Posterior vena cava (tissue), 2 donors: ENCODE measurements at places on chromosomes 7 and 10.

GRCh38 chr7:116173051-116174028 is 37.0 kb upstream of the TES start:
- DNase-seq, result no peak

DNA sequence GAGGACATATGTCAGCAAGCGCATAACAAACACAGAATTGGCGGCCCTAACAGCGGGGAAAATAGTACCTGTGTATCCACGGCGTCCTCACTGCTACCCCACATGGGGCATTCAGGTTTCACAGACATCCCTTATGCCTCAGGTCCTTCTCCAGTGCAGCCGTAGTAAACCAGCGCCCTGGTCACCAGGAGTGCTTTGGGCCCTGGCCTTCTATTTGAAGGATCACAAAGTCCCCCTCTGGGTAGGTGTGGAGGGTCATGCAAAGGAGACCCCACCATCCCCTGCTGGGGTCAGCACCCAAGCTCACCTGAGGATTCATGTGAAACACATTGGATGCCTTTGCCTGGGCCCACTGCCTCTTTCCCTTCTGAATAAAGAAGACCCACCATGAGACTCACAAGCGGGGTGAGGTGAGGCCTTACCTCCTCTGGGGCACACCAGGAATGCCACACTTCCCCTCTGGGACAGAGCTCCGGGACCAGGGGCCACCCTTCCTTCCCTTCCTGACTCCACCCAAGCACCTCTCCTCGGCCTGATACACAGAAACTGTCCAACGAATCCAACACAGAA is 18.8 kb downstream of the CLRN3 start:
- peak; percentile 42 for DNase-seq

GRCh38 chr7:81207801-81208200 is 288.9 kb upstream of the SEMA3C start:
- no peak for DNase-seq

- DNase-seq, result peak; percentile 48
These were observed 17.7 kb upstream of the GTPBP4 start for GRCh38 chr10:970311-971149.

GRCh38 chr10:77608281-77608680 is 29.3 kb downstream of the KCNMA1 start:
- DNase-seq, result peak; percentile 50

- DNase-seq, result no peak
These were observed 456.8 kb upstream of the KLF6 start for GRCh38 chr10:4241724-4242345.

GRCh38 chr10:99709480-99710229 is 22.3 kb downstream of the COX15 start:
- DNase-seq, result no peak

- no peak for DNase-seq
These were observed 27.1 kb downstream of the CDHR3 start for GRCh38 chr7:105990141-105990540.

GRCh38 chr7:22356701-22357310 is at the start of gene RAPGEF5:
Gene RAPGEF5, minus strand, starts transcription at chr7:22357154. Its CDS starts 94 bp downstream, at chr7:22357060.
- DNase-seq, result no peak

DNA sequence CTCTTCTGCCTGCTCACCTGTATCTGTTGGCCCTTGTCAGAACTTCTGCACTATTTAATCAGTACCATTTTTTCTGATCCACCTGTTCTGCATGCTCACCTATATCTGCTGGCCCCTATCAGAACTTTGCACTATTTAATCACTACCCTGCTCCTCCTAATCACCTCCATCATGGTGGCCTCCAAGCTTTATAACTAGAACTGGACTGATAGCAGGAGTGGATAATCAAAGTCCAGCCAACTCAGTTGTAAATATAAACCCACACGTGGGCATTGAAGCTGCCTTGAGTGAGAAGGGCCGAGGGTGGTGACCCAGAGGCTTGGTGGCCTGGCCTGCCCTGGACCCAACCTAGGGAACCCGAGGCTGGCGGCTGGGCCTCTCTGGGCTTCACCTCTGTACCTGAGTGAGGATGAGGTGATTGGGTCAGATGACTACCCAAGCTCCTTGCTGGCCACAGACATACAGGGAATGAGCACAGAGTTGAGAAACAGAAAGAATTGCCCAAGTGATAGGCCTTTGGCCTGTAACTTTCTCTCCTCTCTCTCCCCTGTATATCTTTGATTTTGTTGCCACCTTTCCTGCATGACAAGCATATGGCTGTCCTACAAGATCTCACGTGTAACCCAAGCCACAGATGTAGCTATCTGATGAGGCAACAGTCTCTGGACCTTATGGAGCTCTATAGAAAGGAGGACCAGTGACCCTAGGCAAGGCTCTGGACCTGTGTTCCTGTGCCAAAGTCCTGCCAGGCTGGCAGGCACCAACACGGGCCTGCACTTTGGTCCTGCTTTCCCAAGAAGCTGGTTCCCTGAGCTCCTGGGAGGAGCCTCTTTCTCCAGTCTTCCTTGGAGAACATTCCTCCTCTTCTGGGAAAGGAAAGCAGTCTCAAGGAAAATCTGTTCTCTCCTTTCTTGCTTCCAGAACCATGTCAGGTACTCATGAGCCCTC is 23.4 kb upstream of the FAM3C start:
- DNase-seq, result no peak

GRCh38 chr7:133003052-133003910 is 78.6 kb downstream of the CHCHD3 start:
- DNase-seq, result no peak

GRCh38 chr7:135708041-135708440 is 19.9 kb downstream of the SLC13A4 start:
- no peak for DNase-seq

DNA sequence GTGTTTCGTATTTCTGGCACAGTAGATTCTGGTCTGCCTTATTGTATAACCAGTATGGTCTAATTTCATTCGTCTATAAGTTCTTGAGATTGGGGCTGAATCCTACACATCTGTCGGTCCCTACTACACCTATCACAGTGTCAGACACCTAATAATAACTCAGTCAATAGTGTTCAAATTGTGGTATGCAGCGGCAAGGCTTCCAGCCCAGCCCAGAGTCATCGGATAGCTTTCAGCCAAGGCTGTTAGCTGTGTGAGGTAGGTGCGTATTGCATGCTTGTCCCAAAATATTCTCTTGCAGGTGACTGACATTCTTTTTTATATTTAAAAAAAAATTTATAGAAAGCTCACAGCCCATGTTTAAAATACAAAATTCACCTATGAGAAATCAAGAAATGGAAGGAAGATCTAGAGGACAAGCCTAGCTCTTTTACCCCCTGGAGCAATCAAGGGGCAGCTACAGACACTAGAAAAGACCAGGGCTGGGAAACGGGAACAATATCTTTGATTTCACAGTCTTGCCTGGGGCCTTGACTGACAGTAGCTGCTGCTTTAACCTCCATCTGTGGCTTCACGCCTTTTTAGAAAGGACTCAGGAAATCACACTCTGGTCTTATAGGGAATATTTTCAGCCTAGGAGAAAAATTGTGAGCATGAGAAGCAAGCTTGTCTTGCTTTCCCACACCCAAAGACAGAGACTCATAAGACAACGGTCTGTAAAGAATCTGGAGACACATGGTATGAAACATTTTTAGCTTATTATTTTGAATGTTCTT is 9.5 kb upstream of the ASB4 start:
- no peak for DNase-seq

GRCh38 chr7:15821484-15822427 is 135.3 kb upstream of the MEOX2 start:
- no peak for DNase-seq

DNA sequence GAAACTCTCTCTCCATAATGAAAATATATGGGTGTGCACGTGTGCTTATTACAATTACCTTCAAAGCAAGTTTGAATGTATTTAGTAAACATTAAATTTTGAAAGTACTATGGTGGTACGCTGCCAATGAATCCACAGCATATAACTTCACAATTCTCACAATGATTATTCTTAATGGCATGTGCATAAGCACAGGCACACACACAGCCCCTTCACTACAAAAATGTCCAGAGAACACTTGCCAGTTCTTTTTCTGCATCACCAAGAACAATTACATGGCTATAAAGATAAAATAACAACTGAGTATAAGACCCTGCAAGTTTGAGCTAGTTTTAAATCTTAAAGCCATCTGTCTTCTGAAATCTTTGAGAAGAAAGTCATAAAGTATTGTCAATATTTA is 22.2 kb downstream of the SGCE start:
- no peak for DNase-seq

DNA sequence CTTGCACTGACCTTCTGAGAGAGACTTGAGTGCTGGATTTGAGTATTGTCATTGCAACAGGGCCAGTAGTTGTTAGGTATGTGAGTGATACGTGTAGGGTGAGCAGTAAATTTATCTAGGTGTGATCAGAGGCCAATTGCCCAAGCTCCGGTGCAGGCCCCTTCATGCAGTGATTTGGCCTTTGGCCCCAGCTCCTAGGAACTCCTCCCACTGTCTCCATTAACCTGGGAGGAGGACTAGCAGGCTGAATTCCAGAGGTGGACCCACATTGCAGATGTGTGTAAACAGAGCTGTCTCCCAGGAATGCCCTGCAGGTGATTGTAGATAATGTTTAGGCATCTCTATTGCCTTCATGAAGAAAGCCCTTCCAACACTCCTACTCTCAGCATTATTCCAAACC is 19.5 kb downstream of the TCF7L2 start:
- no peak for DNase-seq

DNA sequence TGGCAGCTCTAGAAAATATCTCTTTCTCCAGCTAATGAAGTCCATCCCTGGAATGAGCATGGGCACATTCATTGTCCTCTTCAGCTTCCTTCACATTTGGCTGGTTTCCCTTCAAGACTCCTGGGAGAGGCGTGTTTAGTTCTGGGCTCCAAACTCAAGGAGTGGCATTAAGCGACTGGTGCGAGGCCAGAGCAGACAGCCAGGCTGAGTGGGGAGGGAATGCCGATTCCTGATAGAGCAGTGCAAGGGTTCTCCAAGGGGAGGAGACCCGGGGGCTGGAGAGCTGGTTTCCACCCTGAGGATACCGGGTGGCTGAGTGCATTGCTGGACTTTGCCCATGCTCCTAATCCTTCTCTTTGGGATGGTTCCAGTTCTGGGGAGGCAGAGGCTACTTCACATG is 372.1 kb downstream of the RPS24 start:
- DNase-seq, result no peak

DNA sequence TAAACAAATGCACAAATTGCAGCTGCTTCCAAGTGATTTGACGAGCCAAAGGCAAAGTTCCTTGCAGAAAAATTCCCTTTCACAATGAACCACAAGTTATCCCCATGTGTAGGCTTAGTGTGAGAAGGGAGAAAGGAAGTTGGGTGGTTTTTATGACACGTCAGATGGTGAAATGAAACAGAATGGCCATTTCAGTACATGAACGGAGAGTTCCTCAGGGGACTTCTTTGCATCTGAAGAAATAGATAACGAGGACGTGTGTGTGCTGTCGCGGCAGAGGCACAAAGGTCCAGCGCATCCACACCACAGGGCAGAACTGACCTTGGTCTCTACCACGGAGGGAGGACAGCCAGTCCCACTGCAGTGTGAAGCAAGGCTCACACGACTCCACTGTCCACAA is 135.9 kb downstream of the PAXIP1 start:
- DNase-seq, result peak; percentile 11

- DNase-seq, result no peak
These were observed 231.1 kb upstream of the ADARB2 start for GRCh38 chr10:1968257-1969033.

DNA sequence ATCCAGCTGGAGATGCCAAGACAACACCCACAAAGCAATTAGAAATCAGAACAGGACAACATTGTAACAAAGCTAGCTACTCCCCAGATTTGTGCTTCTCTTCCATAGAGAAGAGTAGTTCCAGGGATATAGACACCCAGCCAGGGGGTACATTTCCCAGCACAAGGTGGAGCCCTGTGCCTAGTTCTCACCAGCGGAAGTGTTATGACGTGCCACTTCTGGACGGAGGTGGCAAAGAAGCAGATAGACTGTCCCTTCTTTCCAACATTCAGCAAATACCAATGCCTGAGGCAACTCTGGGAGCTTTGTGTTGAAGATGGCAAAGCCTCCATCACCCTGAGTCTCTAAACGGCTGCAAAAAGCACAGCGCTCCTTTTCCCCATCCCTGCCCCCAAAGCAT is 23.4 kb upstream of the GSAP start:
- no peak for DNase-seq

DNA sequence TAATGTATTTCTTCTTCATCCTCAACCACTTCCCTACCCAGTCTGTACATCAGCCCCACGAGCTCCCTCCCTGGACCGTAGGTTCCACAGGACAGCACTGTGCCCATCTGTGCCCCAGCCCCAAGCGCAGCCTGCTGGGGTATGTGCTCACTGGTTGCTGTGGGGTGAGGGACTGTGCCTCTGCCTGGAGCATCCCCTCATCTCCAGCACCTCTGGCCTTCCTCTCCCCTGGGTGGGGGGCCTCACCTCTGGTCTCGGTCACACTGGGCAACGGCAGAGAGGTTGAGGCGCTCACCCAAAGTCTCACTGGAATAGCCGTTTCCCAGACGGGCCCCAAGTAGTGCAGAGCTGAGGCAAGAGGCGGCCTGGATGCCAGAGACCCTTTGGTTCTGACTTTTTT is 1.5 kb upstream of the PRKAR1B start:
- peak; percentile 58 for DNase-seq

- DNase-seq, result no peak
These were observed 109.1 kb upstream of the FAM180A start for GRCh38 chr7:135857519-135858274.

DNA sequence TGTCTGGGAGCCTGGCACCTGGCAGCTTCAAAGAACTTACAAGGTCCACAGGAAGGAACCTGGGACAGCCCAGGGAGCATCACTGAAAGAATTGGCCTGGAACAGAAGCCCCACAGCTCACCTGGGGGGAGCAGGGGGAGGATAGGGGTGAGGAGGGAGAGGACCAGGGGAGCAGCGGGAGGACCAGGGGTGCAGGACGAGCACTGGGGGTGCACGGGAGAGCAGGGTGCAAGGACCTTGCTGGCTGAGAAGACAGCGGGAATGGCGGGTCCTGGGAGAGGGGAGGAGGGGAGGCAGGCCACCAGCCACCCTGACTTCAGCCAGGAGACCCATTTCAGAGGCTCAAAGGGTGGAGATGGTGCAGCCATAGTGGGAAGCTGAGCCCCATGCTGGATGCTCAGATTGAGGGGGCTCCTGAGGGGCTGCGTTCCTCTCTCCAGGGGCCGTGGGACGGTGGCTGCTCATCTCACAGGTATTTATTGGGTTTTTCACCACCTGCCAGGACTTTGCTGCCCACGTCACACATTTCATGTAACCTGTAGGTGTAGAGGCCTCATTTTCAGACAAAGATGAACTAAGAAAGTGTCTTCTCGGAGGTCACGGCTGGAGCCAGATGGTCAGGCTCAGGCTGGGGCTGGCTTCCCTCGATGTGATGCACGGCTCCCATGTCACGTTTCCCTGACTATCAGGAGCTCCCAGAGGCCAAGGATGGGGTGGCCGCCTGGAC is 110.1 kb downstream of the WDR37 start:
- peak; percentile 77 for DNase-seq
